ENCODE measurements at places on chromosomes 7 and 10.

GRCh38 chr10:128576336-128576735 lies 450.1 kb upstream of the MKI67 start:
- DNase-seq: no peak

- no peak for DNase-seq
These were observed 2.4 kb downstream of the SFTPD start for GRCh38 chr10:79946271-79947082.

DNA sequence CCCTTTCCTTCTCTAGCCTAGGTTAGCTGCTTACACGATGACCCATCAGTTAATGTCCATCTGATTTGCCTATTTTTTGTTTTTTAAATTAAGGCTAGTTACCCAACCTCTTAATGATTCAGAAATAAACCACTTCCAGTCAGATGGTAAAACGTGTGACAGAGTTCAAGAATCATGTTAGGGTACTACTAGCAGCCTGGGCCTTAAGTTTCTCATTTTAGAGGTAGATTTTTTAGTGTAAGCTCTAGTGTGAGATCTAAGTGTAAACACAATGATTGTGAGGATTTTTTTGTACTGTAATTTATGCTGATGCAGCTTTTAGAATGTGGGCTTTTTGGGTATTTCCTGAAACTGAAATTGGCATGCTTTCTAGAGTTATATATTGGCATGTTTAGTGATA lies 130.0 kb downstream of the CDK14 start:
- DNase-seq: no peak

GRCh38 chr10:14758994-14759664 lies 15.6 kb downstream of the FAM107B start:
- DNase-seq: peak; percentile 19
